Esophagus squamous epithelium (tissue), 5 donors: ENCODE measurements at places on chromosomes 4 and X.

DNA sequence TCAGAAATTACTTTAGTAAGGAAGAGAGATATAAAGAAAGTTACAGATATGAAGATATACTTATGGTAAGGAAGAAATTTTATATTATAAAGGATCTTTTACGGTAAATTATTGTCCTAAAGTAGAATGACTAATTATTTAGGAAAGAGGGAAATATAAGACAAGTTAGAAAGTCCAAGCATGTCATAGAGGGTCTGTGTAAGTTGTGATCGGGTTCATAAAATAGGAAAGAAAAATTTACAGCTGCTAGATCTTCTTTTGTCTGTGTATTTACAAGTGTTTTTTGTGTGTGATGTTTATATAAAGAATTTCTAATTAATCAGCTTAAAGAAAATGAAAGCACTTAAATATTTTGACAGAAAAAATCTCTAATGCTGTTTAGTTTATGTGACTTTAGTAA lies 1054.9 kb upstream of the DIAPH2 start:
- no peak for DNase-seq

- DNase-seq: no peak
Observed at GRCh38 chr4:8035371-8035780, 95.7 kb upstream of the AFAP1 start.

- DNase-seq: no peak
Observed at GRCh38 chrX:40952855-40953254, 132.4 kb upstream of the USP9X start.

DNA sequence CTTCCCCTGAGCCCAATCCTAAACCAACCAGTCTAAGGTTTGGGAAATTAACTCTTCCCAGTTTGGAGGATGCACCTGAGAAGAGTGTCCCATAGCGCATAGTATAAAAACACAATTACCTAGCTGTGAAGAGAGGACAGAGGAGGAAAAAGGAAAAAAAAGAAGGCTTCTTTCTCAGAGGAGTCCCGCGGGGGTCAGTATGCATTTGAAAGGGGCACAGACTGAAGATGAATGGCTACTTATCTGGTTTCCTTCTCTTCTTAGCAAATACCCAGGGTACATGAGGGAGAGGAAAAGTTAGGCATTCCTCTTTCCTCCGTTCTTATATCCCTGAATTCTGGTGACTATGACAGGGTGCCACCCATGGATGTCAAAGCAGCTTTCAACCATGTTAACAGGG lies 96.9 kb downstream of the TMEM47 start:
- DNase-seq: no peak

GRCh38 chr4:55018978-55019377 lies 106.4 kb downstream of the KDR start:
- no peak for DNase-seq

DNA sequence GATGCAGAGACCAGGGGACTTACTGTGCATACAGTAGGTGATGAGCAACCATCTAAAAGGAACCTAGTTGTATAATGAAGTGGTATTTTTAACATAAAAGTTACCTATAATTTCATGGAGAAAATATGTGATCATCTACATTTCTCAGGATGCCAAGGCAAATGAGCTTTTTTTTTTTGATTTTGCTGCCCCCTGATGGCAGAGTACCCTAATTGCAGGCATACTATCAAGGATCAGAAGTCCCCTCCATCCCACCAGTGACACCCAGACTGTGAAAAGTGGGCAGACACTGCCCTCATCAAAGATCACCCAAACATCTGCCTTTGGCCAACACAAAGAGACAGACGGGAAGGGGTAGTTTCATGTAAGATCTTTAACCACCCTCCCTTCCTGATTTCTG lies 9.6 kb upstream of the ABLIM2 start:
- no peak for DNase-seq

- no peak for DNase-seq
Observed at GRCh38 chr4:101141230-101141629, 206.1 kb downstream of the PPP3CA start.
